ENCODE measurements at places on chromosomes 12 and 14.
A peak's percentile ranks its signal among the peaks of the same experiment; 100 is the strongest.

- no peak for DNase-seq
Measured at GRCh38 chr14:39433452-39433813, 1.2 kb upstream of the FBXO33 start.

DNA sequence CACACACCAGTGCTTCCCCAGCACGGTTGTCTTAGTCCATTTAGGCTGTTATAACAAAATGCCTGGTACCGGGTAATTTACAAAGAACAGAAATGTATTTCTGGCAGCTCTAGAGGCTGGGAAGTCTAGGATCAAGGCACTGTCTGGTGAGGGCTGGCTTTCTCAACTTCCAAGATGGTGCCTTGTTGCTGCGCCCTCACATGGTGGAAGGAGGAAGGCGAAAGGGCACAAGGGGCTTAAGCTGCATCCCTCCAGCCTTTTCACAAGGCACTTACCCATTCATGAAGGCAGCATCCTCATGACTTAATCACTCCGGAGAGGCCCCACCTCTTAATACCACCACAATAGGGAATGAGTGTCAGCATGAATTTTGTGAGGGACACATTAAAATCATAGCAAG lies 155.5 kb downstream of the SLC15A5 start:
- DNase-seq: no peak

DNA sequence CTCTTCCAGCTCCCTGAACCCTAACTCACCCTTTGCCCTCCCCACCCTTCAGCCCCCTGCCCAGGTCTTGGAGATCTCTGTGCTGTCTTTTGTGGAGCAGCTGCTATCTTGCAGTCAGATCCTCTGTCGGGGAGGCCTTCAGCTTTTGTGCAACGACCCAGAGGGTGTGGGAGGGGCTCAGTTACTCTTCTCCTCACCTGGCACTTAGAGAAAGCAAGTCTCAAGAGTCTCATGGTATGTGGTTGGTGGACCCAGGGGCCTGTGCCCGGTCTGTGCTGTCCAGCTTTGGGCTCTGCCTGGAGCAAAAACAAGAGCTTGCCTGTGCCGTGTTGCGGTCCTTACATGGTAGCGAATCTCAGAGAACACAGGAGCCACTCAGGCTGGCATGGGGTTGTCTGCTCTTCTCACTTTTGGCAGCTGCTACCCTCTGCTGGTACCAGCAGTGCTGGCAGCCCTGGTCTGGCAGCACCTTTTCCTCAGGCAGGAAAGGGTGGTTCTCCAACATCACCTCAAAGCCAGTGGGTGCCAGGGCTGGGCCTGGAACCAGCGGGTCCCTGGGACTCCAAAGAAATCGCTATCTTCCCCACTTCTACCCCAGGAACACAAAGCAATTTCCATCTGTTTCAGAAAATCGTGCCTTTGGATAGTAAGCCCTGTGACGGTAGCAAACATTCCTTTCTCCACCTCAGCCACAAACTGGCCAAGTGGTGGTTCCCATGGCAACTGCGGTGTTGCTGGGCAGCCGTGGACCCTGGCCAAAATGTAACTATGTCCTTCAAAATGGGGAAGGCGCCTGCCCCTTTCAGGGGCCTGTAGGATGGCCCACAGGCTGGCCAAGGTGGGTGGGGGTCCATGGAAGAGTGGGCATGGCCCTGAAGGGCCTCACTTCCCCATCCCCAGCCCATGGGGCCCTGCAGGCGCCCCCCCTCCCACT lies 90.0 kb downstream of the RIN3 start:
- peak; percentile 66 for DNase-seq

DNA sequence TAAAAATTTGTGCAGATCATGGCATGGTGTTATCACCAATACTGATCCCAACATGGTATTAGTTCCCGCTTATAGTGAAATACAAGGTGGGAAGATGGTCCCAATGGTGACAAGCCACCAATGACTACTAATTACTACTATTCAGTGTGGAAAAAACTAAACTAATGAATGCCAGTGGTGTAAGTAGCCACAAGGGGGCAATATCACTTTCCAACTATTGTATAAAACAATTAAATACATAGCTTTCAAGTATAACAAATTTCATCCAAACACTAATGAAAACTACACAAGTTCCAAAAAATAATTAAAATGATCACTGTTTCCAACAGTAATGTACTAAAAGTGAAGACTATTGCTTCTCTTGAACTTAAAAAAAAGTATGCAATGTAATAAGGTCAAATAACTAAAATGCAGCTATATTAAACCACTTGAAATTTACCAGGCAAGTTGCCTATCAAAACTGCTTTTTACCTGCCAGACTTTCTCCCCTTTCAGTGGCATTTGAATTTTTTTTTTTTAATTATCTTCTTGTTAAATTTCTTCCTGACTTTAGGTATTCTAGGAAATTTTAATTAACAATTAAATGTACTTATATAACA lies 58.0 kb downstream of the PAPLN start:
- peak; percentile 38 for DNase-seq

DNA sequence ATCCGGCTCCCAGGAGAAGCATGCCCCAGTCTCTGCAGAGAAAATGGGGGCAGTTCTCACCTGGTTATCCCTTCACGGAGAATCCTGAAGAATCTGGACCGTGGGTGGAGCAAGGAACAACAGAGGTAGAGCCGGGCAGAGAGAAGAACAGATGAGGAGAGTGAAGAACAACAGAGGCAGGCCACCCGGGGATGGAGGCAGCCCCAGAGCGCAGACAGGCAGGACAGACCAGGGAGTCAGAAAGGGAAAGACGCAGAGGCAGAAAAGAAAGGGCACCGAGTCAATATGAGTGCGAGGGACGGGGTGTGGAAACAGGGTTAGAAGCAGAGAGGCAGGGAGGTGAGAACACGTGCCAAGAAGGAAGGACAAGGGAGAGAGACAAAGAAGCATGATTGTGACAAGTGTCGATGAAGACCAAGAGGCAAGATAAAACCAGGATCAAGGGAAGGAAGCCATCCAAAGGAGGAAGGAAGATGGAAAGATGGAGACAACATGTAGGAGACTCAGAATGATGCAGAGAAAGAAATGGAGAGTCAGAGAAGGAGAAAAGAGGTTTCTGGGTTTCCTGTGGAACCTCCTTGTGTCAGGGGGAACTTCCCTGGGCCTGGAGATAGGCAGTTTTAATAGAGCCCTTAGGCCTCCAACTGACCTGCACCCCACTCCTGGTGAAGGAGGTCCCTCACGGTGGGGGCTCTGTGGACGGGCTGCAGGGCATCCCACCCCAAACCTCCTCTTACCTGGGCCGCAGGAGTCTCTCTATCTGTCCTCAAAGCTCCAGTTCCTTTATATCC lies at the start of gene MYH6:
Gene MYH6 (minus strand): TSS at position 758 of the 791 bp plus-strand sequence. CDS start 1,050 bp downstream, outside the sequence.
- DNase-seq: no peak

GRCh38 chr14:78075555-78076277 lies 94.5 kb upstream of the NRXN3 start:
- DNase-seq: peak; percentile 10

- no peak for DNase-seq
Measured at GRCh38 chr14:32474478-32475195, 145.5 kb downstream of the AKAP6 start.

GRCh38 chr14:58048219-58048618 lies 103.8 kb downstream of the ARMH4 start:
- no peak for DNase-seq

GRCh38 chr12:13661005-13661887 lies 320.2 kb downstream of the GRIN2B start:
- peak; percentile 51 for DNase-seq

- no peak for DNase-seq
Measured at GRCh38 chr14:64800000-64800399, 79.7 kb downstream of the SPTB start.

GRCh38 chr12:86772696-86773095 lies 516.5 kb upstream of the MGAT4C start:
- no peak for DNase-seq

Data from NCI-H1092 (cell line).